Progenitor cell of endocrine pancreas (in vitro differentiated cells): ENCODE measurements at places on chromosomes 12 and 14. TPM values are rescaled to one million over a fixed set of nuclear protein-coding genes. Genes with fewer than 3 reads are reported as not detected.

DNA sequence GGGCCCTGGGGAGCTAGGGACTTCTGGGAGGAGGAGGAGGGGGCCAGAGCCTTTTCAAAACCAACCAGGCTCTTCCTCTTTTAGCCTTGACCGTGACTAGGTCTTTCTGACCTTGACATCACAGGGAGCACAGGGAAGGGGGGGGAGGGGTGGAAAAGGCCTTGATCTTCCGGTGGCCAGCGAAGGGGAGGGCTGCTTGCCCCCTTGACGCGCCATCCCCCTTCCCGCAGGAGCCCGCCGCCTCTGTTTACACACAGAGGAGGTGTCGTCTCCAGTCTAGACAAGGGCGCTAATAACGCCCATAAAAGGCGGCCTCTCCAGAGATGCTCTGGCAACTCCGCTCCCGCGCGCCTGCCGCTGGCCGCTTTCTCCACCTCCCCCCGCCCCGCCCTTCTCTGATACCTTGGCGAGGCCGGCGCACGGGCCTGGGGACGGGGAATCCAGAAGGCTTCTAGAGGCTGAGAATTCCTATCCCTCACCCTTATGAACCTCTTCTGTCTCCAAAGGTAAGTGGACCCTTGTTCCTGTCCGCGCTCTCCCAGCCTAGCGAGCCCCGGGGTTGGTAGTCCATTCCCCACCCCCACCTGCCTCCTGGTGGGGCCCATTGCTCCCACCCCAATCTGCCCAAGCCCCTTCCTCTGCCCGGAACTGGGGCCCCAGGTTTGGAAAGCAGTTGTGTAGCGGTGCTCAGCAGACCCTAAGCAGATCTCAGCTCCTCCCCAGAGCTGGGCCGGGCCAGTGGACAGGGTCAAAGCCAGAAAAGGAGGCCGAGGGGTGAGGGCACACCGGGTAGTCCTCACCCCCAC is 4.9 kb upstream of the HOXC12 start:
- no peak for DNase-seq

GRCh38 chr14:77157740-77158139 is 16.1 kb upstream of the ZDHHC22 start:
- DNase-seq: no peak

NYNRIN gene
- 38.3 and 40.0 TPM in 2 replicates for total RNA-seq

DNA sequence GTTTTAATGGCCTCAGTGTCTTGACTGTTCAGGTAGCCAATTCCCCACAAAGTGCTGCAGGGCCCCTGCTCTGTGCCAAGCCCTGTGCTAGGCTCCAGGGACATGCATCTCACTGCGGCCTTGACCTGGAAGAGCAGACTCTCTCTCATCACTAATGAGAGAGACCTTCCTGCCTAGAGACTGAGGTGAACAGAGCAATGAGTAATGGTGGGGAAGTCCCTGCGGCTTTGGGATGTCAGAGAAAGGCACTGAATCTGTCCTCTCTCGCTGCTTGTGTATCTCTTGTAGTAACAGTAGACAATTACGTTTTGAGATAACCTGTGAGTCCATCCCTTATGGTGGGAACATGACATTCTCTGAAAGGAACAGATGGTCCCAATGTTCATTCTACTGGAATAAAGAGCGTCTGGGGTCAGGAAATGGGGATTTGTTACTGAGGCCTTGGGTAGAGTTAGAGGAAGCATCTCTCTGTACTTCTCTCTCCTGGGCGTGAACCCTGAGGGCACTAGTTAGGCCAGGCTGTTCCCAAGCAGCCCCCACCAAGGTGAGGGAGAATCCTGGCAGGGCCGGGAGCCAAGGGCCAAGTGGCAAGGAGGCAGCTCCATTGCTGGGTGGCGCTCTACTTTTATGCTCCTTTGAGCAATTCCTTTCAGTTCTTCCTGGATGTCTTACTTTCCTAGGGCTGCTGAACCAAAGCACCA is 13.5 kb downstream of the NFATC4 start:
- DNase-seq: no peak

GRCh38 chr14:68318828-68319227 is 474.0 kb downstream of the ZFP36L1 start:
- no peak for DNase-seq

GRCh38 chr12:102964872-102965271 is 7.4 kb downstream of the ASCL1 start:
- DNase-seq: peak; percentile 29

GRCh38 chr14:53534841-53535240 is 381.7 kb upstream of the DDHD1 start:
- no peak for DNase-seq

PTPRB gene
- 0.38 and 0.55 TPM in 2 replicates for total RNA-seq

DNA sequence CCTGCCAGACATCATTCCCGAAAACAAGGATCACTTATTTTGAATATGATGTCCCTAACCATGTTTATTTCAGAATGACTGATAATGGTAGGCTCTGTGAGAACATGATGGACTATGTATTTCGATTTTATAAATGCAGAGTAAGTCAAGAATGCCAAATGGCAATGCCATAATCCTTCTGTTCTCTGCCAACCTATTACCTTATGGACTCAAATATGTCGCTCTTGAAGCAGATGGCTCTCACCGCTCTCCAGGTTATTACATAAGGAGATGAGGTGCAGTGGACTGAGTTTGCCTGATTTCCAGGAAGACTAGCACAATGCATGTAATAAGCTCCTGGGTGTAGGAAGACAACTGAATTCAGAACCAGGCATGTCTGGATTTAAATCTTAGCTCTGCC is 227.2 kb downstream of the BTG1 start:
- DNase-seq: no peak

PPP1R1A gene
- 22.1 and 22.3 TPM in 2 replicates for total RNA-seq

OR6C2 gene
- total RNA-seq: not detected in 2 replicates

DNA sequence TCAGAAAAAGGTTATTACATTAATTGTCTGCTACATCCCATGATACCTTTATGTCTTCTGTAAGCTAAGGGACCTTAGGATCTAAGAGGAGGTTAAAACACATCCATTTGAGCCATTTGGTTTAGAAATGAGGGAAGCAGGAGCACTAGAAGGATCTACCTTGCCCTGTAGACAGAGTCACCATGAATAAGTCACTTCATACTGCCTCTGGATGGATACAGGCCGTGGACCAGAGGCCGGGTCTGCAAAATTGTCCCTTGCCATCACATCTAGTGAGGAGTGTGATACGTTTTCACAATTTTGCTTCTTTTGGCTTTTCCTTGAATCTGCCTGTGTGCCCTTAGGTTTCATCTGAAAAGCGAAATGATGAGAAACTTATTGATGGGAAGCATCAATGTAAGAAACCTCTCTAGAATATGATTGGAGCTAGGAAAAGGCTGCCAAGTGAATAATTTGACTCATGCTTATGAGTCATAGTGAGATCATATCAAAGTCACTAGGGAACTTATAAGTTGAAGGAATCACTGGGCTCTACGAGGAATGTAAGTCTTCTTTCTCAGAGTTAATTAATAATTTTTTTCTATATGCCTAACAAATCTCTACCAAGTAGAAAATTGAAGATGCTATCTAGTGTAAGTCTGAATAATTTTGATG is 10.8 kb downstream of the GLRX5 start:
- DNase-seq: no peak

GRCh38 chr12:115640929-115641328 is 636.6 kb downstream of the MED13L start:
- DNase-seq: no peak

DNA sequence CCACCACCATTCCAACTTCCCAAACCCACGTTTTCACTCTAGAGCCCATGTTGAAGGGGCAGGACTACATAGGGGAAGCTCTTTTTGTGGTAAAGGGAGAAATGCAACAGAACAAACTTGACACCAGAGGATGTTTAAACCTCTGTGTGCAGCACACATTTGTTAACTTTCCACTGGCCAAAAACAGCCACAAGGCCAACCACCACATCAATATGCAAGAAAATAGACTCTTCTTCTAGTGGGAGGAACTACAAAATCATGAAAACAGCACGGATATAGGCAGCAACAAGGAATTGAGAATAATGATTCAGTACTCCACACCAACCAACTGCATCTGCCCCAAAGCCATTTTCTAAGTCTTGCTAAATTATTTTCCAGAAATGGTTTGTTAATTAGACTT is 66.3 kb upstream of the CEP83 start:
- no peak for DNase-seq

DNA sequence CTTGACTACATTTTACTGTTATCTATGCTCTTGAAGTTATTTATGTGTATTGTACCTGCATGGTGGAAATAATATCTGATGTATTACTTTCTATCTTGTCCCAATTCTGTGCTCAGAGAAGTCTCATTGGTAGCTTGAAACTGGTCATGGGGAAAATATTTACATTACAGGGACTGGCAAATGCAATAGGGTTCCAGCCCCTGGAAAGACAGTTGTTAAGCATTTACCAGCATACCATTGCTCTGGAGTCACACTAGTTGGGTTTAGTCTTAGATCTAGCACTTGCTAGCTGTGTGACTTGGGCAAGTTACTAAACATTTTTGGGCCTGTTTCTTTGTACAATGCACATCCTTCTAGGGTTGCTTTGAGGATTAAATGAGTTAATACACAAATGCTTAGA is 86.3 kb upstream of the NRXN3 start:
- no peak for DNase-seq

GRCh38 chr12:28130625-28131598 is 59.3 kb upstream of the CCDC91 start:
- no peak for DNase-seq

RTN1 gene
- total RNA-seq: 23.4 and 27.0 TPM in 2 replicates

DNA sequence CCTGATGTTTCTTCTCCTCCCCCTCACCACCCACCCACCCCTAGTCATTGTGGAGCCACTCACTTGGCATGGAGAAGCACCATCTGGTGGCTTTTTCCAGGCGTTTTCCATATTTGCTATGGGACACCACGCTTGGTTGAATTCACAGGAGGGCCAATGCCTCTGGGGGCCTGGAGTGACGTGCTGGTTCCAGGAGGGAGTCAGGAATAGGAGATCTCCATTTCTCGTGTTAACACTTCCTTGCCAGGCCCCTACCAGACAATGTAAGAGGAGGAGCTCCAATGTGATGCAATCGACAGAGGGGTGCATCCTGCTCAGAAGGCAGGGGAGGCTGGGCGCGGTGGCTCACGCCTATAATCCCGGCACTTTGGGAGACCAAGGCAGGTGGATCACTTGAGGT is 21.6 kb upstream of the TESC start:
- DNase-seq: no peak

IL26 gene
- not detected in 2 replicates for total RNA-seq

LMO3 gene
- 39.4 and 48.4 TPM in 2 replicates for total RNA-seq

ANG gene
- total RNA-seq: 8.0 and 8.3 TPM in 2 replicates

DNA sequence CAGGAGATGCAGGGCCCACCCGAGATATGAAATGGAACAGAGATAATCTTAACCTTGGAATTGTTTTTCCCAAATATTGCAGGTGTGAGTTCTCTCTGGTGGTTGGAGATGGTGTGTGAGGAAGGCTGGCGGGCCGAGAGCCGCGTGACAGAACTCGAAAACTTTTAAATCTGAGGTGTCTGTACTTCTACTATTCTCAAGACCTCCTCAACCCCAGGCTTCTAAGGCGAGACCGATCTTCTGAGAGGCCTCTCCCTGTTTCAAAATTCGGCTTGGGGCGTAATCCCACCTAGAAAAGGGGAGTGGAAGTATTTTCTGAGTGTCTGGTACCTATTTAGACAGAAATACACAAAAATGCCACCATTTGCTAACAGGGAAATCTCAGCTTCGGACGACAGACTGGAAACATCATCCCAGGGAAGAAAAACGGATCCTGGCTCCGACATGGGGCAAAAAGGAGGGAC is 611 bp downstream of the SARNP start:
- DNase-seq: no peak

BICDL1 gene
- 11.1 and 11.7 TPM in 2 replicates for total RNA-seq

- no peak for DNase-seq
Observed at GRCh38 chr12:111067498-111067897, 147.1 kb upstream of the MYL2 start.

DNA sequence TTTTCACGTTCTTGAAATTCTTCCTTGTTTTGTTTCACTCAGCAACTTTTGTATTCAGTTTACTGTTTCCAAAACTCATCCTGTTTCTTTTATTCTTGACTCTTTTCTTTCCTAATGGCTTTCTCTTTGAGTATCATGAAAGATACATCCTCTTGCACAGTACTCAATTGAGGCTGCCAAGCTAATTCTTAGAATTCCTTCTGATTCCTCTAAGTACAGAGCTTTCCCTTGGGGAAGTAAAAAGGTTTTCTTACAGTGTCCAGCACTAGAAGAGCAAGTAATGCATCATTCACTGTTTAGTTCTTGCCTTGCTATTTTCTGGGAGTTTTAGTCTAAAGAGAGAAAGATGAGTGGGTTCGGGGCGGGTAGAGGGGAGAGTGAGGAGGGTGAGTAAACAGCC is 154.1 kb downstream of the NEDD1 start:
- DNase-seq: no peak

DNA sequence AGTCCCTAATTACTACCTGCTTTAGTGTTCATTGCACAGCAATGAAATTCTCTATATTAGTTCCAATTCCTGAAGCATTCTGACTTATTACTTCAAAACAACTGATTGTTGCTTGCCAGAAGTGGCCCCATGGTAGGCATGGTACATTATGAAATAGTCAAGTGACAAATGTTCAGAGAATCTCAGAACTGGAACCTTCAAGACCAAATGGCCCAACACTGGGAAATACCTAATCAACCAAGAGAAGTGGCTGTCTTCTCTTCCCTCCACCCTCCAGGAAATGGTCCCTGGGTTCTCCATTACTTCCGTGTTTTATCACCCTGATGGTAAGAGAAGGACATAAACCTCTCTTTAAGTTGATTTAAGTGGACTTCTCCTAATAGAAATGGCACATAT is 49.9 kb downstream of the ITPR2 start:
- DNase-seq: no peak

SLC25A29 gene
- total RNA-seq: 236 and 238 TPM in 2 replicates

GRCh38 chr14:86331341-86331740 is 801.4 kb downstream of the FLRT2 start:
- DNase-seq: no peak

DNA sequence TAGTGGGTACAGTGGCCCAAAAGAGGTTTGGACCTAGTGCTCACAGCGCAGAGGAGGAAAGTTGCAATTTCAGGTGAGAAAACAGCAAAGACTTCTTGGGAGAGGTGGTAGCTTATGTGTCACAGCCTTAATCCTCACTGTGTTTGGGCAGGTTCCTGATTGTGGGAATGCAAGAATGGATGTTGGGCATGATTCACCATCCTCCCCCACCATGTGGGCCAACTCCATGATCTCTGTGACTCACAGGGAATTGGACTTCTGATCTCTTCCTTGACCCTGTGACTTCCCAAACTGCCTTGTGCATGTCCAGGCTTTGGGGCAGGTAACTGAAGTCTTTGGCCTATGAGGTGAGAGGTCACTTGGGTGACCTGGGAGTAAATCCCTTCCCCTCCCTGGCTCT is 1.8 kb upstream of the CHST11 start:
- DNase-seq: no peak

CPSF2 gene
- total RNA-seq: 73.5 and 76.2 TPM in 2 replicates

OTX2 gene
- 0.27 TPM in 1 of 2 replicates, not detected in the other for total RNA-seq

- DNase-seq: no peak
Observed at GRCh38 chr14:99067141-99067920, 204.7 kb downstream of the BCL11B start.

DNA sequence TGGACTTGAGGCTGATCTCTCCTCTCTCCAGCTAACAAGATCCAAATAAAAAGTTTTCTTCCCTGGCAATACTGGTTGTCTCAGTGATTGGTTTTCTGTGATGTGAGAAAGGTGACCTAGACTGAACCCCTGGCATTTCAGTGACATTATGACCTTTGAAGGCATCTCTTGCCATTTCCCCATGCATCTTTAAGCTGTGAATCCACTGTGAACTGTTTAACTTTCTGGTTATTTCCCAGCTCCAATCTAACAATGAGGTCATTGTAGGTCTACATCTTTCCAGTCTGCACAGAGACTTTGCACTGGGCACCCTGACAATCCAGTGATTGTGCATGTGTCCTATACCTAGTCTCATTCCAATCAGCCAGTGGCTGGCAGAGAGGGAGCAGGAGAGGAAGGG is 155.9 kb upstream of the NUDT4 start:
- DNase-seq: no peak
